ENCODE measurements at places on chromosomes 11 and 22. TPM values are rescaled to one million over a fixed set of nuclear protein-coding genes. Genes with fewer than 3 reads are reported as not detected.

- DNase-seq, result no peak
Measured at GRCh38 chr11:67160872-67161783, 42.1 kb downstream of the KDM2A start.

Gene DTX4
- total RNA-seq, result 4.9 TPM

DNA sequence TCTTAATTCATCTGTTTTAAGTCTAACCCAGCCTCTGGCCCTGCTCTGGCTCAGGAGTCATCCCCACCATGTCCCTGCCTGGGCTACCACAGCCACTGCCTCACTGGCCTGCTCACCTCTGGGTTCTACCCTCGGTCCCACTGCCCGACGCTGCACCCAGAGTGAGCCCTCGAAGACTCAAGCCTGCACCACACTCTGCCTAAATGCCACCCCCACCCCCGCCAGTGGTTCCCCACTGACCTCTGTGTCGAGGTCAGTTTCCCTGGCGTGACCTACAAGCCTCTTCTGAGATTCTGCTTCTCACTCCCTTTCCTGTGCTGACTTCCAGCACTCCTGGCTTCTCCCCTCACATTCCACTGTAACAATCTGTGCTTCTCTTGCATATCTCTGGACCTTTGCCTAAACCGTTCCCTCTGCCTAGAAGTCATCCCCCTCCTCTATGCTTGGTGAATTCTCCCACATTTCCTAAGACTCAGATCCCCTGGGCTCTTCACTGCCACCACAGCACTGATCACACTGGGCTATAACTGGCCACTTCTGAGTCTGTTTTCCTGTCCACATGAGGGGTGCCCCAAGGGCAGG lies 12.5 kb upstream of the PDE2A start:
- no peak for DNase-seq

GRCh38 chr11:116931206-116931953 lies 94.0 kb upstream of the APOA1 start:
- no peak for DNase-seq

DNA sequence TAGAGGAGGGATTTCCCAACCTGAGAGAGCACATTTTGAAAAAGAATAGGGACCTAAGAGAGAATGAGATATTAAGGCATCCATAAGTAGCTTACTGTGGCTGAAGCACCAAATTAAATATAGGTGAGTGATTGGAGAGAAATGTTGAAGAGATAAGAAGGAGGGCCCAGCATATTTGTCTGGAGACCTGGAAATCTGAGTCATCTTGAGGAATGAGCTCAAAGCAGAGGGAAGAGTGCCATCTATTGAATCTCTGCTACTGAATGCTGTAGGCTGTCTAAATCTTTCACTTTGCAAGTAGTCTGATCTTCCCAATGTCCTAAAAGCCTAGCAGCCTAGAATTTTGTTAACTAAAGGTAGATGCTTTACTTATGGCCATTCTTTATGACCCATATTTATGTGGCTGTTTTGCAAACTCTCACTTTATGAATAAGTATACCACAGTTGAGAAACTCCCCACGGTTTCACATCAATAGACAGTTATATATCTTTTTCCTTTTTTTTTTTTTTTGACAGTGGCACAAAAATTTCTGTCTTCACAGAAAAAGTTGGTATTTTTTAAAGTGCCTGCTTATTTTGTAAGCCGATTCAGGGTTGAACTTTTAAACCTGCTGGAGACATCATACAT lies 2093.5 kb downstream of the LRRC4C start:
- DNase-seq, result peak; percentile 24

DNA sequence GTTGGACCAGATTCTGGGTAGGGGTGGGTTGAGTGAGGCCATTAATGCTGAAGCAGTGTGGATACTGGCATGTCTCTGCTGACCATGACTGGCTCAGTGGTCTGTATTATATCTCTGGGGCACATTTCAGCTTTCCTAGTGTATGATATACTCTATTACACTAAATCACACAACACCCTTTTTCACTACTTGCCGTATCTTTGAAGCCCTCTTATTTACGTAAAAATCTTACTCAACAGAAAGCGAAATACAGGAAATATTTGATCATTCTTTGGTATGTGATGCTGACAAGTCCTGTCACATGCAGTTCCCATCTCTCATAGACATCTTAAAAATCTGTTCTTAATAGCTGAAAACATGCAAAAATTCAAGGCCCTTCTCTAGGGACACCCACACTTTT lies 40.3 kb downstream of the OR5B17 start:
- no peak for DNase-seq

DNA sequence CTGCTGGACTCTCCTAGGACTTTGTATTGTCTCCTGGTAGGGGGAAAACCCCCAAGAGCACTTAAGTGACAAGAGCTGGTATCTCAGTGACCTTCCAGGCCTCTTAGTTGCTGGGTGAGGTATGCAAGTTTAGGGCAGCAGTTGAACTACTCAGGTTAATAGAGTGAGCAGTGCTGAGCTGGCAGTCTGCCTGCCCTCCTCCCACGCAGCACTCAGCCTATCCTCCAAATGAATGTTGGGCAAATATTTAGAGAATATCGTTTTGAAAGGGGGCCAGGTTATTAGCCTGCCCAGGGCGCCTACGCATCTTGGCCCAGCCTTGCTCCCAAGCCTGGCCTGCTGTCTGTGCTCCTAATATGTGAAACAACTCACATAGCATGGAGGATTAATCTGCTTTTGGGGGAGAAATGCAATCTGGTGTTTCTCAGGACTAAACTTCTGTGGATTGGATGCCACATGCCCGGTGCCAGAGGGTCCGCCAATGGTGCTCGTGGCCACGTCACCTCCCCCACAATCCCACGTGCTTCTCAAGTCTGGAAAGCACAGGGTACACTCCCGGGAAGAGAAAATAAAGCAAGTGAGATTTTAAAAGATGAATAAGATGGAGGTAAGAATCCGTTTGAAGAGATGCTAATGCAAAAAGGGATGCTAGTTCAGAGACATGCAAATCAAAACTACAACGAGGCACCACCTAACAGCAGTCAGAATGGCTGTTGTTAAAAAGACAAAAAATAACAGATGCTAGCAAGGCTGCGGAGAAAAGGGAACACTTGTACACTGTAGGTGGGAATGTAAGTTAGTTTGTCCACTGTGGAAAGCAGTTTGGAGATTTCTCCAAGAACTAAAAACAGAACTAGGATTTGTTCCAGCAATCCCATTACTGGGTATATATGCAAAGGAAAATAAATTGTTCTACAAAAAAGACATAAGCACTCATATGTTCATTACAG lies 67.7 kb downstream of the SPON1 start:
- DNase-seq, result no peak

DNA sequence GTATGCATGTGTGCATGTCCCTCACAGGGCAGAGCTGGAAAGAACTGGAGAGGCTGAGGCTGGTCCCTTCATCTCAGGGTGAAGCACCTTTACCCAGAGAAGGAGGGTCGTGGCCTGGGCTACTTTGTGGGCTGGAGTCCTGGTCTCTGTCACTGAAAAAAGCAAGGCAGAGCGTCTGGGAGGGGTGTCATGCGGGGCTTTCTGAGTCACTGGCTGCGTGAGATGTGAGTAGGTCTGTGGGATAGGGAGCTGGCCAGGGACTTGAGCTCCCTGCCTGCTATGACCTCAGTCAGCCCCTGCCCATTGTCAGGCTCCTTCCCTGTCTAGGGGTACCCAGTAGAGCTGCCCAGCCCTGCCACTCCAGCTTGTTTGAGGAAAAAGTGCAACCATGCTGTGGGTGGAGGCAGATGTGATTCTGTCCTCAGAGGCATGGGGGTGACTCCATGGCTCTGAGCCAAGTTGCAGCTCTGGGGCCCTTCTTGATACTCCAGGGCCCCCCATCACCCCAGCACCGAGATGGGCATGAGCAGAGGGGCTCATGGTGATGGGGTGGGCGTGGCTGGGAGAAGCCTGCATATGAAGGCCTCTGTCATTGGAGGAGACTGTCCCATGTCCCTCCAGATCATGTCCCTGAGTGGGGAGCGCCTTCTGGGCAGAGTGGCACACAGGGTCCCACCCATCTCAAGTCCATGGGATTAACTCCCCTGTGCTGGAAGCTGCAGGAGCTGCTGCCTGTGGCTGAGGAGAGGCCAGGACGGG lies 27.8 kb downstream of the KCNQ1 start:
- peak; percentile 16 for DNase-seq

DNA sequence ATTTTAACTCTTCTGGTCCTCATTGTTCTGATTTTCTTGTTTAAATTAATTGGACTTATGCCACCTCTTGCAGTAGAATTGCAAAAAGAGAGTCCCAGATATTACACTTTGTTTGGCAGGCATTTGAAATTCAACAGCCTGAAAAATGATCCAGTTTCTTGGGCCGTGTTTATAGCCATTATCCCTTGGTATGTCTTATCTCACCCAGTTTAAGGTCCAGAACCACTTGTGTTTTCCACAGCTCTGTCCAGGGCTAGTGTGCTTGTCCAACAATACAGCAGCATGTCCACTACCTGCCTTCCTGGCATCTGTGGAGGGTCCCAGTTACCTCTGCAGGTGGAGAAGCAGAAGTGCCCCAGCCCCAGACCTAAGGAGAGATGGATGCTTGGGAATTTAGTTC lies 397.4 kb downstream of the SOX6 start:
- DNase-seq, result no peak

- no peak for DNase-seq
Measured at GRCh38 chr11:38718049-38718448, 2120.0 kb upstream of the RAG2 start.

DNA sequence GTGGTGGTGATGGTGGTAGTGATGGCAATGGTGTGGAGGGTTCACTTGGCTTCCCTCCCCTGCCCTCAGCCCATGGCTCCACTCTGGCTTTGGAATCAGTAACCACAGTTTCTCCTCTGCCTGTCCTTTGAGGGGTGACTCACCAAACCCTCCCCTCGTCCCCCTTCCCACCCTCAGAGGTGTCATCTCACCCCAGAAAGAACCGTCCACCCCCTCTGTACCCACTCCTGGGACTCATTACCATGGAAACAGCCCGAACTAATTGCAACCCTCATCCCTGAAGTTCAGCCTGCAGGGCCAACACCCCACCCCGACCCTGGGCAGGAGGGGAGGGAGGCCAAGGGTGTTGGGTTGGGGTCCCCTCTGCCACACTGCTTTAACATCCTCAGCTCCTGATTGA lies 26.6 kb downstream of the PHLDB1 start:
- DNase-seq, result no peak

DNA sequence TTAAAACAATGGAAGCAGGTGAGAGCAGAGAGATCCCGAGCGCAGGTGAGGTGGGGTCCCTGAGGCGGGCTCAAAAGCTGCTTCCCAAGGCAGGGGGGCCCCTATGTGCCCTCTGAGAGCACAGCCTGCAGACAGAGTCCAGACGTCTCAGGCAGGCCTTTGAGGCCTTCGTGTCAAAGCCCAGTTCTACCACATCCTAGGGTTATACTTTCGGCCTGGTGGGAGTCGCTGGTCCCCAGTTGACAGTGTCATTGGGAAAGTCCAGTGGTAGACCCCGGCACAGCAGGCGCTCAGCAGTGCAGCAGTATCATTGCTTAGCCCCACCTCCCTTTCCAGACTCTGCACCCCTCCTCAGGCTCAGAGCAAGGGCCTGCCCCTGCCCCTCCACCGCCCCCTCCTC lies 9.1 kb downstream of the LINC01488 start:
- peak; percentile 58 for DNase-seq

DNA sequence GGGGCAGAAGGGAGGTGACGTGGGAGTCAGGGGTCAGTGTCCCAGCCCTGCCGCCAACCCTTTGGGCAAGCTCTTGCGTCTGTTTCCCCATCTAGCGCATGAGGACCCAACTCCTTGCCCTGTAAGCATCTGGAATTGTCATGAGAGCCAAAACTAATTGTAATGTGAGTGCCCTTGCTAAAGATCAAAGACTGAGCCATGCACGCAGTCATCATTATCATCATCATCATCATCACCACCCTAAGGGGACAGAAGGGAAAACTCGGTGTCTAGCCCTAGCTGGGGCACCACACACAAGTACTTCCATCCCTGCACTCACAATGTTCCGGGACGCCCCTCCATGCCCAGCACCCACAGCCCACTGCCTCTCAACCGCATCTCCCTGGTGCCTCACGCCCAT lies 2.5 kb downstream of the LIF start:
- DNase-seq, result no peak

- DNase-seq, result peak; percentile 26
Measured at GRCh38 chr11:128879817-128880216, 11.3 kb upstream of the KCNJ5 start.

GRCh38 chr11:88354912-88355311 lies 17.4 kb upstream of the CTSC start:
- no peak for DNase-seq

DNA sequence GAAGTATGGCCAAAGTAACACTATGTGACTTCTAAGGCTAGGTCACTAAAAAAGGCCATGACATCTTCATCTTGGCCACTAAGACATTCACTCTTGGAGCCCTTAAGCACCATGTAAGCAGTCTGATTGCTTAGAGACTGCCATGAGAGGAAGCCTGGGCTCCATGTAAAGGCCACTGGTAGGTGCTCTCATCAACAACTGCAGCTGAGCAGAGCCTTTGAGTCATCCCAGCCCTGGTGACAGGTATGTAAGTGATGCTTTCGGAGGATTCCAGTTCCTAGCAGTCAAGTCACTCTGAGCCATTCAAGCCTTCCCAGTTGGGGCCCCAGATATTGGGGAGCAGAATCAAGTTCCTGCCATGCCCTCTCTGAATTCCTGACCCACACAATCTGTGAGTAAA lies 26.2 kb downstream of the GAB2 start:
- no peak for DNase-seq

Gene KRTAP5-2
- not detected for total RNA-seq

- DNase-seq, result no peak
Measured at GRCh38 chr11:16133867-16134266, 222.5 kb downstream of the SOX6 start.

GRCh38 chr11:44016131-44016530 lies 31.6 kb upstream of the ACCSL start:
- DNase-seq, result peak; percentile 7

Gene BDNF
- 2.9 TPM for total RNA-seq

GRCh38 chr22:37409459-37410050 lies 17.7 kb downstream of the ELFN2 start:
- DNase-seq, result no peak

Gene CD248
- 0.83 TPM for total RNA-seq

Gene SULT4A1
- 6.3 TPM for total RNA-seq

DNA sequence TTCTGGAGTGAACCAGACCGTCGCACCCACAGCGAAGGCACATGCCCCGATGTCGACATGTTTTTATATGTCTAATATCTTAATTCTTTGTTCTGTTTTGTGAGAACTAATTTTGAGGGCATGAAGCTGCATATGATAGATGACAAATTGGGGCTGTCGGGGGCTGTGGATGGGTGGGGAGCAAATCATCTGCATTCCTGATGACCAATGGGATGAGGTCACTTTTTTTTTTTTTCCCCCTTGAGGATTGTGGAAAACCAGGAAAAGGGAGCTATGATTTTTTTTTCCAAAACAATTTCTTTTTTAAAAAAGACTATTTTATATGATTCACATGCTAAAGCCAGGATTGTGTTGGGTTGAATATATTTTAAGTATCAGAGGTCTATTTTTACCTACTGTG lies 49.2 kb upstream of the OR4B1 start:
- DNase-seq, result no peak

- no peak for DNase-seq
Measured at GRCh38 chr11:131290185-131290584, 80.2 kb upstream of the NTM start.

Gene UBQLNL
- not detected for total RNA-seq

Gene SYCE3
- total RNA-seq, result not detected

Gene SIPA1
- total RNA-seq, result 65.9 TPM

Gene BARX2
- total RNA-seq, result not detected
